ENCODE measurements at places on chromosomes 3 and 15.

DNA sequence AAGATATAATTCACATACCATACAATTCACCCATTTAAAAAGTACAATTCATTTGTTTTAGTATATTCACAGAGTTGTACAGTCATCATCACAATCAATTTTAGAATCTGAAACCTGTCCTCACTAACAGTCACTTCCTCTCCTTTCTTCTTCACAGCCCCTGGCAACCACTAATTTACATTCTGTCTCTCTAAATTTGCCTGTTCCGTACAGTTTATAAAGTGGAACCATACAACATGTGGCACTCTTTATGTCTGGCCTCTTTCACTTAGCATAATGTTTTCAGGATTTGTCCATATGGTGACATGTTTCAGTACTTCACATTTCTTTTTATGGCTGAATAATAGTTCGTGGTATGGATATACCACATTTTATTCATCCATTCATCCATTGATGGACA is 22.7 kb downstream of the ERICH6 start:
- no peak for DNase-seq

- DNase-seq, result no peak
Observed at GRCh38 chr15:99279290-99279689, 28.0 kb downstream of the LRRC28 start.

GRCh38 chr3:72176537-72177041 is 391.6 kb upstream of the PROK2 start:
- DNase-seq, result no peak

GRCh38 chr15:63948971-63949370 is 97.3 kb downstream of the DAPK2 start:
- no peak for DNase-seq

GRCh38 chr15:39695793-39696192 is 86.8 kb downstream of the FSIP1 start:
- DNase-seq, result no peak

- DNase-seq, result no peak
Observed at GRCh38 chr3:30894521-30895251, at the start of gene GADL1. TSS of gene GADL1 (minus strand) at chr3:30894661. CDS start at chr3:30894614, 47 bp downstream.

- DNase-seq, result no peak
Observed at GRCh38 chr3:168141405-168141998, 45.8 kb upstream of the GOLIM4 start.

DNA sequence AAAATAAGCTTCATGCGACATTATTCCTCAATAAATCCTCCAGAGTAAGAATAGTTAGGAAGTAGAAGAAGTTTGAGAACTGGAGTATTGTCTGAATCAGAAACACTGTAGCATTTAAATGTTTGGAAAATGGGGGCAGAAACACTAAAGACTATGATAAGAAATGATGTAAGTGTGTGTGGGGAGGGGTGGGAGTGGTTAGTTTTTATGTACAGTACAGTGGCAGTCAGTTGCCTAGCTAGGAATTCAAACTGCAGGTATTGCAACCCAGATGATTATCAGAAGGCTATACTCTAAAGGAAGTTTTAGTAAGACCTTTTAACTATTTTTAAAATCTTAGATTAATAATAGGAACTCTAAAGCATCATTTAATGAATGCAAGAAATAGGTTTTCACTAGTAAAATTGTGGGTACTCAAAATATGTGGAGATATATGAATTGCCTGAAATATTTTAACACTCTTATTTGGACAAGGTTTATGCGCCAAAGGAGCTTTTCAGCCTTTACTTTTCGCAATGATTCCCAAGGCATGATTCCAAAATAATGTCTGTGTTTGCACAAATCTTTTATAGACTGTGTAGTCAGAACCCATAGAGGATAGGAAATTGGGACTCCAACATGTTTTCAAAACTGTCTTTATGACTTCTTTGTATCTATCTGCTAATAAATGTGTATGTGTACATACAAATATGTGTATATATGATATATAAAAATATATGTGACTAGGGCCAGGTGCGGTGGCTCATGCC is 8.0 kb upstream of the CCDC50 start:
- DNase-seq, result no peak

DNA sequence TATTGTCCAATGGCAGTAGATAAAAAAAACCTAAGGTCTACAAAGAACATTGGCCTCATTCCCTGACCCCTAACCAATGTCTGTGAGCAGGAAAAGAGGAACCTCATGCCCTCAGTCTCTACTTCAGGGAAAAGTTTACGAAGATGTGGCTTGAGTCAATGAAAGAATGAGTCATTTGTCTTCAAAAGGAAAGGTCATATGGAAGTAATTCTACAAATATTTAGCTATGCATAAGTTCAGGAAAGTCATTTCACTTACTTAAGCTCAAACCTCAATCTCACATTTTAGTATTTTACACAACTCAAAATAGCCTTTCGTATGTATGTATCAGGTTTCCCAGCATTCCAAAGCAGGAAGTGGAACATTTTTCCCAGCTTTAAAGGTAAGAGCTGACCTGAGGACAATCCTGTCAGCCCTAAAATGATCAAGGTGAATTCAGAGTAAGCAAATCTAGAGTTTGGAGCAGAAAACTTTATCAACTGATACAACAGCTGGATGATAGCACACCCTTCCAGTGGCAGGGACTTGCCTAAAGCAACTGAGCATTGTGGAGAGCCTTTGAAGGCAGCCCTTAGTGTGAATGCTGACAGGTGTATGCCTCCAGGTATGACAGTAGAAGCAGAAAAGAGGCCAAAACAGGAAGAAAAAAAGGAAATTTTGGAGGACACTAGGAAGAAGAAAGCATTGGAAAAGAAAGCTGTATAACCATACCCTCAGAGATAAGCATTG is 53.9 kb upstream of the ACKR4 start:
- no peak for DNase-seq

DNA sequence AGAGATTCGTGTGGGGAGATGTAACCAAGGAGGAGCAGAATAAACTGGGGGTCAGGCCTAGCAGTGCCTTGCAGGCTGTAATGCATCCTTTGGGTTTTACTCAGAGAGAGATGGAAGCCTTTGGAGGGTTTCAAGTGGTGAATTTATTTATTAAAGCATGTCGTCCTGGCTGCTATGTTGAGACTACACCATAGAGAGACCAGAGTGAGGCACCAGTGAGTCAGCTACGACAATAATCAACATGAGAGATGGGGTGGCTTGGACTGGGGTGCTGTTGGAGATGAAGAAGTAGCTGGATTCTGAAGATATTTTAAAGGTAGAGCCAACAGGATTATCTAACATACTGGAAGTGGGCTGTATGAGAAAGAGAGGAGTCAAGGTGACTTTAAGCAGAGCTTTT is 335.3 kb upstream of the ARHGEF26 start:
- DNase-seq, result no peak

DNA sequence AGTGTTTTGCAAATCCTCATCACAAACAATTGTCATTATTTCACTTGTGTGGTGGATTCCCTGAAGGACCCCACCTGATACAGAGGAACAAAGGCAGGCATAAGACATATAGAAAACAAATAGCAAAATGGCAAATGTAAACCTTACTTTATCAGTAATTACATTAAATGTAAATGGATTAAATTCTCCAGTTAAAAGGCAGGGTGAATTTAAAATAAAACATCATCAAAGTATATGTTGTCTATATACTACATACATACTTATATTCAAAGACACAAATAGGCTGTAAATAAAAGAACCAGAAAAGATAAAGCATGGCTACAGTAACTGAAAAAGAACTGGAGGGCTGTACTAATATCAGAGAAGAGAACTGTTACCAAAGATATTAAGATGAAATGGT is 117.3 kb downstream of the RFX7 start:
- DNase-seq, result no peak

DNA sequence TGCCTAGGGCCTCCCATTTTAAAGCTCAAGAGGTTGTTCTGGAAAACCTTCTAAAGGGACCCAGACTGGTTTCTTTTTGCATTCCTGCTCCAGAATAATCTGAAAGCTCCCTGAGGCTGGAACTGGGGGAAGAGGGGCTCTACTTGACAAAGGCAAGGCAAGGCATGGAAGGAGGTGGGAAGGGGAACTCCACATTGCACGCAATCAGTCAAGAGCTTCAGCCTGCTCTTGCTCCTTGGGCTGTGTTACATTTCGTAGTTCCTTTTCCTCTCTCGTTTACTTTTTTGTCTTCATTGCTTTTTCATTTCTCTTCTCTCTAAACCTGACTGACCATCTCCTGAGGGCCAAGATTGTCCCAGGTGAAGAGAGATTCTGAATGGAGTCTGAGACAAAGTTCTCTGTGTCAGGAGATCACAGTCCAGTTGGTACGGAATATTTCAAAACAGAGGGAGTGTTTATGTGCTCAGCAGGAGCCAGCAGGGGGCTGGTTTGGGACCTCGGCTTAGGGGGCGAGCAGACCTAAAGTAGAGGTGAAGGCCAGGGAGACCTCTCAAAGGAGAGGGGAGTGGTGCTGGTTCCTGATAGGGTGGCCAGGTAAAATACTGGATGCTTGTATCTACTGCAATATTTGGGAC is 6.0 kb upstream of the KCTD6 start:
- DNase-seq, result no peak

DNA sequence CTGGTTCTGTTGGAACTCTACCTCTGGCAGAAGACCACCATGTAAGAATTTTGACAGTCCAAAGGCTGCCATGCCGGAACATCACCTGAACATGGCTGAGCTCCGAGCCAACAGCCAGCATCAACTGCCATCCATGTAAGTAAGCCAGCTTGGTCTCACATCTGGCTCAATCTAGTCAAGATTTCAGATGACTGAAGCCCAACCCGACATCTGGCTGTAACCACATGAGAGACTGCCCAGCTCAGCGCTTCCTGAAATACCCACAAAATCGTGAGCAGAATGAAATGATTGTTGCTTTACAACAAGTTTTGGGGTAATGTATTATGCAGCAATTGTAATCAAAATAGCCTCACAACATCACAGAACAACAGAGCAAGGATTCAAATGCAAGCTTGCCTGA is 32.9 kb downstream of the GHSR start:
- no peak for DNase-seq

DNA sequence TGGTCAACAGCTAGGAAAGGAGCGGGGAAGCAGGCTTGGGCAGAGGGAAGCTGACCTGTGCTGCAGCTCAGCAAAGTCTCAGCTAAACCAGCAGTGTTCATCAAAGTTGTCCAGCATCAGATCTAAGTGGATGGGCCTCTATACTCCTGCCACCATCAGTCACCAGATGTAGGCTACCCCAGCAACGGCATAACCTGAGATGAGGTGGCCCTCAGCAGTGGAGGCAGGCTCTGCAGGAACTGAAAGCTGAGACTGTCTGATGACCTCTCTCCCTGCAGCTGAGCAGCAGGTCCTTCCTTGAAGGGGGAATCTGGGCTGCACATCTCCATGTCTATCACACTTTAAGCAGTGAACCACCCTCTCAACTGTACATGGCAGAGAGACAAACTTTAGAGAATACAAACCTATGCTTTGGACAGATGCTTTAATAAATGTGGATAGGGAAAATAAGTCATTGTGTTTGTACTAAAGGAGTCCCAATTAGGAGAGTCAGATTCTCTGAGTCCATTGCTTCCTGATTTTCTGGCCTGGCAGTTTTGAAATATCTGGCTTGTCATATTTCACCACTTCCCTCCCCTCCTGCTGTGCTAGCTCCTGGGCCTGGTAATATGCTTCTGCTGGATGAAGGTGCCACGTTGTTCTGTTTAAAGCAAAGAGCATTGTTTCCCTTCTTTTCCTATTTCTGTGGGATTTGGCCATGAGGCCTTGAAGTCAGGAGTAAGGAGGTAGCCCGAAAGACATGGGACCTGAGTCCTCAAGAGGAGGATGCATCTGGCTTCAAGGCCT is 11.1 kb upstream of the PSTPIP1 start:
- DNase-seq, result no peak

DNA sequence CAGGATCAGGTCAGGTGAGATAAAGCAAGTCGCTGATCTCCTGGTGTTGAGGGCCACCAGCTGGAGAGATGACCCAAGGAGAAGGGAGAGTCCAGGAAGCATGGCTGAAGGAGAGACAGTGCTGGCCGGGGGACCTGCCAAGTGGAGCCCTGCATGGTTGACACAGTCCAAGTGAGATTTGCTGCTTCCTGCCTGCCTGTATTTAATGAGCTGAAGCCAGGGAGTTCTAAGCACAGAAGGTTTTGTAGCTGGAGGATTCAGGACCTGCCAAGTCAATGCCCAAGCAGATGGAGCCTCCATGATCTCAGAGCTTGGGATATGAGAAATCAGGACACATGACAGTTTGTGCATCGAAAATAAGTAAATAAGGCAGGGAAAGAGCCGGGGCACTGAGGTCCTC is 125.6 kb downstream of the SRGAP3 start:
- no peak for DNase-seq

DNA sequence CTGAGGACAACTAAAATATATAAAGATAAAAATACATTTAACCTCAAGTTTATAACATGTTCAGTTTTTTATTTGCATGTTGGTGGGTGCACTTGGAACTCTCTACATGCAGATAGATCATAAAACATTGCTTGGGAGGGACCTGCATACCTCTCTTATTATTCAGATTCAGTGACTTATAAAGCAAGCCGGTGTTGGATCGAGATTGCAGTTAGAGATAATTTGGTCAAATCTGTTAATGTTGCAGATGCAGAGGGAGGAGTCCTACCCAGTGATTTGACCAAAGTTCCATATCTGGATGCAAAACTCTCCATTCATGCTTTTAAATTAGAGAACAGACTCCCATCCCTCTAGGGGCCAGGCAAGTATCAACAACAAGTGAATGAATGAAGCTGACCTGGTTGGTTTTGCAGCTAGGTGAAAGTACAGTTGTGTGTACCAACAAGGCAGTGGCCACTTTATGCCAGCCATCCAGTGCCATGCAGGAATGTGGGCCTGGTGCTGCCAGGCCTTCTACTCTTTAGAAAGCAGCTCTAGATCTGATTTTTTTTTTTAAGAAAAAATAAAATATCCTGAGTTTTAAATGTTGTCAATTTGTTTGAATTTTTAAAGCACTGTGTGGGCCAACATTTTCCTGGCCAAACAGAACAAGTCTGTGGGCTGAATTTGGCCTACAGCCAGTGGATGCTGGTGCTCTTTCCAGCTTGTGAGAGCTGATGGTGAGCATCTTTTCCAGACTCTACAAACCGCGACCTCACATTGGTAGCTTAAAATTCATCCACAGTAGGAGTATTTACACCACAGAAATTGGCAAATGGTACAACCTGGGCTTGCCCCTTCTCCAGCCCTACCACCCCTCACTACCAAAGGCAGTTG is 12.3 kb downstream of the CDIN1 start:
- DNase-seq, result no peak

DNA sequence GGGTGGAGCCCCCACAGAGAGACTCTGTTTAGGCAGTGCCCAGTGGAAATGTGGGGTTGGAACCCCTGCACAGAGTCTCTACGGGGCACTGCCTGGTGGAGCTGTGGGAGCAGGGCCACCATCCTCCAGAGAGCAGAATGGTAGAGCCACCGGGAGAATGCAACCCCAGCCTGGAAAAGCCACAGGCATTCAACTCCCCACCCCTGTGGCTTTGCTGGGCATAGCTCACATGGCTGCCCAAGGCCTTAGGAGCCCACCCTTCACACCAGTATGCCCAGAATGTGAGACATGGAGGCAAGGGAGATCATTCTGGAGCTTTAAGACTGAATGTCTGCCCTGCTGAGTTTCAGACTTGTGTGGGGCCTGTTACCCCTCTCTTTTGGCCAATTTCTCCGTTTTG is 19.0 kb upstream of the CHCHD6 start:
- no peak for DNase-seq

- DNase-seq, result no peak
Observed at GRCh38 chr3:88000853-88001252, 58.0 kb downstream of the CGGBP1 start.

Data from stimulated activated CD8-positive, alpha-beta memory T cell treated with anti-CD3 and anti-CD28 coated beads, Interleukin-4, amount 100 ng/mL, for 4 hours (primary cell).